Stimulated activated CD4-positive, alpha-beta T cell treated with anti-CD3 and anti-CD28 coated beads, Interleukin-1b, Interleukin-23, amount 100 ng/mL, for 1 hour (primary cell): ENCODE measurements at places on chromosomes 4 and X.

- no peak for DNase-seq
Observed at GRCh38 chrX:39815631-39816030, 282.1 kb downstream of the BCOR start.

DNA sequence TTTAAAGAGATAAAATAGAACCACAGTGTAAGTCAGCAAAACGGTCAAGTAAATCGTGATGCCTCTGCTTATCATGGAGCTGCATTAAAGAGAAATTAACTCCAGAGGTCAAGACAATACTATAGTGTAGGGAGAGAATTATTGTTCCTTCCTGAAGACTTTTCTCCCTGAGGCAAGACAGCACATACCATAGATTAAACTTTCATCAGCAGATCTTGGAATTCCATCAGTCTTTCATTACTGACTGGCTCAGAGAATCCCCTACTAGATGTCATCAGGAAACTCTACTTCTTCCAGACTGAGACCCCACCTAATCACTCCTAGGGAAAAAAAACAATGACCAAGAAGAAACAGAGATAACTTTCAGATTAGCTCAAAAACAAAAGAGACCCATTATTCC, 131.3 kb downstream of the NSUN7 start:
- no peak for DNase-seq

DNA sequence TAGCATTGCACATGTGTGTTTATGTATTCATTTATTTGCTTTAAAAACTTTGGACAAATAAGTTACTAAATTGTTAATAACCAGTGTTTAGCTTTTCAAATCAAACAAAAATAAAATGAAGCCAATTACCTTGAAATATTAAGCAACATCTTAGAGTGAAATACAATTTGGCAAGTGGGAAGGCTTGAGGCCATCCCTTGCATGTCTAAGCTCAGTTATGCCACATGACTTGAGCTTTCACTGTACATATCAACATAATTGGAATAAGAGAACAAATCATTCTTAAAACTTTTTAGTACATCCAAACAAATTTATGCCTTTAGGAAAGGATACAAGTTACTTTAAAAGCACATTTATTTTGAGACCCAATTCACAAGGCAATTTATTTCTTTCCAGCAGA, 640.6 kb downstream of the SPRY1 start:
- DNase-seq: no peak

- DNase-seq: no peak
Observed at GRCh38 chr4:106481801-106482200, 113.2 kb upstream of the GIMD1 start.

- DNase-seq: no peak
Observed at GRCh38 chr4:183195534-183195933, 96.5 kb downstream of the WWC2 start.

- DNase-seq: no peak
Observed at GRCh38 chrX:39288592-39288991, 487.3 kb downstream of the MID1IP1 start.

- no peak for DNase-seq
Observed at GRCh38 chr4:38654273-38654672, 9.7 kb upstream of the KLF3 start.

DNA sequence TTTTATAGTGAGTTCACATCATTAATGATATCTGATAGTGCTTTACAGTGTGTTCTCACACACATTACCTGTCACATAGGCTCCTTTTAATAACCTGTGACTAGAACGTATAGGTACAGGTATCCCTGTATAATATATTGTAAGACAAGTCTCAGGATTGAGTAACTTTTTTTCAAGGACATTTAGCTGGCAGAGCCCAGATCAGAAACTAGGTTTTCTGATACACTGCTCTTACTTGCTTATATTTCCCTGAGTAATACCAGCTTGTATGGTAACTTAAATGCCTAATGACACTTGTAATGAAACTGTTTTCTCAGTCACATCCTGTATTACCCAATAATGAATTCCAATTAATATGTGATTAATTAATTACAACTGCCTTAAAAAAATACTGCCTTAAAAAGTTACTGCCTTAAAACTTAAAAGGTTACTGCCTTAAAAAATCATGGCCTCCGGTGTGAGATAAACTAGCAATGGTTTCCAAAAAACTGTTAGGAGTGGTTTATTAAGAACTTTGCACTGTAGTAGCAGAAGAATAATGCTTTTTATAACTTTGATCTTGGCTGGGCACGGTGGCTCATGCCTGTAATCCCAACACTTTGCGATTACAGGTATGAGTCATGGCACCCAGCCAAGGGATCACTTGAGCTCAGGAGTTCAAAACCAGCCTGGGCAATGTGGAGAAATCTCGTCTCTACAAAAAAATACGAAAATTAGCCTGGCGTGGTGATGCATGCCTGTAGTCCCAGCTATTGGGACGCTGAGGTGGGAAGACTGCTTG, 11.9 kb downstream of the COPS4 start:
- no peak for DNase-seq

GRCh38 chr4:105917171-105917685, 22.0 kb downstream of the NPNT start:
- DNase-seq: no peak

DNA sequence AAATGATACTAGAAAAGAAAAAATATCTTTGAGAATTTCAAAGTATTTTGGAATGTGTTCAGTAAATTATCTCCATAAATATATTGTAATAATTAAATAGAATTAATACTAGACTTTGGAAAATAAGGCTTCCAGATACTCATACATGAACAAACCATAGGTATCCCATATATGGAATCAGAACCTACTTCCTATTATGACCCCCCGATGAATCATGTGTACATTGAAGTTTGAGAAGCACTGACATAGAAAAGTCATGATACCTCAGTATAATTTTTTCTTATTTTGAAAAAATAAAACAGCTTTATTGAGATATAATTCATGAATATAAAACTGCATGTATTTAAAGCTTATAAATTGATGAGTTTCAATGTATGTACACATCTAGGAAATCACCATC, 27.2 kb upstream of the SMARCA5 start:
- DNase-seq: no peak

DNA sequence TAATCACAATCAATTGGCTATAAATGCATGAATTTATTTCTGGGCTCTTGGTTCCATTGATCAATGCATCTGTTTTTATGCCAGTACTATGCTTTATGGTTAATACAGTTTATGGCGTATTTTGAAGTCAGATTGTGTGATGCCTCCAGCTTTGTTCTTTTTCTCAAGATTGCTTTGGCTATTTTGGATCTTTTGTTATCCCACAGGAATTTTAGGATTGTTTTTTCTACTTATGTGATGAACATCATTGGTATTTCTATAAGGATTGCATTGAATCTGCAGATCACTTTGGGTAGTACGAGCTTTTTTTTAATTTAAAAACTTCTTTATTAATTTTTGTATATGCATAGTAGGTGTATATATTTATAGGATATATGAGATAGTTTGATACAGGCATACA, 338.7 kb upstream of the IGFBP7 start:
- DNase-seq: no peak

DNA sequence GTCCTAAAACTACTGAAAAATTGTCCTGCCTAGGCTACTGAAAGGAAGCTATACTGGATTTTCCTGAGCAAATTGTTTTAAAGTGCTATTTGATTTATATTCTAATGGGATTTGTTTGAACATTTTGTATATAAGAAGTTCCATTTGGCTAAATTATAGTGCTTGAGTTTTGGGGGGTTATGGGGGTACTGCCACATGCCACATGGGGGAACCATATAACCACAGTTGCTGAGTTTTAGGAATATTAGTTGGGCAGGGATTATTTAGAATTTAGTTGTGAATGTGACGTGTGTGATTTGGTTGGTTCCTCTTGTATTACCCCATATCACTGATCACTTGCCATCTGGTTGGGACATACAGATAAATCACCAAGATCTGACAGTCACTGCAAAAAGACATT, 224.5 kb upstream of the TAPT1 start:
- DNase-seq: no peak

GRCh38 chrX:111047575-111047974, 48.4 kb upstream of the PAK3 start:
- no peak for DNase-seq

DNA sequence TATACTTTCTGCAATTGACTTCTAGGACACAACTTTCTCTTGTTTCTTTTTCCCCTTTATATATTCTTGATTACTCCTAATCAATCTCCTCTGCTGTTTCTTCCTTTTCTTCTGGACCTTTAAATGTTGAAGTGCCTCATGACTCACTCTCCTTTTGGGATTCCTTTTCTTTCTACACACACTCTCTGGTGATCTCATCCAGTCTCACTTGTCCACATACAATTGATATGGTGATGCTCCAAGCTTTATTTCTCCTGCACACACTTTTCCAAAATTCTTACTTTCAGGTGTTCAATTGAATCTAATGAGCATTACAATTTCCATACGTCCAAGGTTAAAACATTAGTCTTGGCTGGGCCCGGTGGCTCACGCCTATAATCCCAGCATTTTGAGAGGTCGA, 794.8 kb upstream of the EPHA5 start:
- DNase-seq: no peak

DNA sequence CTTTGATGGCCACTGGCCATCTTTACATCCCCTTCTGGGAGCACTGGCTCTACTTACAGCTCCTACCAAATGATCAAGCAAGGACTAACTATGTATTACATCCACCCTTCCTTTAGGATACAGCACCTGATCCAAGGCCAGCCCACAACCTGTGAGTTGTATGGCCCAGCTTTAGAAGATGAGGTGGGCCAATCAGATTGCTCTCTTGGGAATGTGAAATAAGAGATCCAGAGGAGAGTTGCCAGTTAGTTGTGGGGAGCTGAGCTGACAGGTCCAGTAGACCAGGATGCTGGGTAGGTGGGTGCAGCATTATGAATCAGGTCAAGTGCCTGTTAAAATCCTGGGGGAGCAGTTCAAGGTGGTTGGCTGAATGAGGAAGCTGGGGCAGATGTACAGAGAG, 111.5 kb downstream of the GNL3L start:
- DNase-seq: no peak

GRCh38 chr4:14539246-14539645, 463.0 kb upstream of the CPEB2 start:
- DNase-seq: no peak

GRCh38 chr4:5696341-5696740, 12.0 kb downstream of the EVC2 start:
- DNase-seq: no peak

- DNase-seq: no peak
Observed at GRCh38 chrX:43835559-43835958, 46.7 kb downstream of the MAOB start.

GRCh38 chr4:14679906-14680305, 322.4 kb upstream of the CPEB2 start:
- no peak for DNase-seq

DNA sequence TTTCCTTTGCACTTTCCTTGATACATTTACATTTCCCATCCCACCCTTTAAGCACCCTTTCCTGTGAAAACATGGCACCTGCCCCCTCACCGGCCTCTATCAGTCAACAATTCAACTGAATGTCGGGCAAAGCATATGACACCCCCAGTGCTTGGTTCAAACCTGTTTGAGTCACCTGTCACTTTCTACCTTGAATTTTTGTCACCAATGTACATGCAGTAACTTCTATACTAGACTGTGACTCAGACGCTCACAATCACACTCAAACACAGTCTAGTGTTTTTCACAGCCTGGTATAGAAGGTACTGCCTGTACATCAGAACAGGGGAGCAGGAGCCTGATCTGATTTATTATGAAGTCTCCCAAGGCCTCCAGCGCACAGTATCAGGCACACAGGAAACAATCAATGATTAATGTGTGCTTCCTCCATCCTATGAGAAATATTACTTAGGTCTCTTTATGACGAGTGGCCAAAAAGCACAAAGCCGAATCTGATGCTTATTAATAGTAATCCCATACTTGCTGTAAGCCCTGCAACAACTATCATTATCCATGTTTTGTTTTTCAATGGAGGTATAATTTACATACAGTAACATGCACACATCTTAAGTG, 49.2 kb upstream of the FAM9C start:
- DNase-seq: no peak
